ENCODE measurements at places on chromosomes 2 and 18. TPM values are rescaled to one million over a fixed set of nuclear protein-coding genes. Genes with fewer than 3 reads are reported as not detected.

DNA sequence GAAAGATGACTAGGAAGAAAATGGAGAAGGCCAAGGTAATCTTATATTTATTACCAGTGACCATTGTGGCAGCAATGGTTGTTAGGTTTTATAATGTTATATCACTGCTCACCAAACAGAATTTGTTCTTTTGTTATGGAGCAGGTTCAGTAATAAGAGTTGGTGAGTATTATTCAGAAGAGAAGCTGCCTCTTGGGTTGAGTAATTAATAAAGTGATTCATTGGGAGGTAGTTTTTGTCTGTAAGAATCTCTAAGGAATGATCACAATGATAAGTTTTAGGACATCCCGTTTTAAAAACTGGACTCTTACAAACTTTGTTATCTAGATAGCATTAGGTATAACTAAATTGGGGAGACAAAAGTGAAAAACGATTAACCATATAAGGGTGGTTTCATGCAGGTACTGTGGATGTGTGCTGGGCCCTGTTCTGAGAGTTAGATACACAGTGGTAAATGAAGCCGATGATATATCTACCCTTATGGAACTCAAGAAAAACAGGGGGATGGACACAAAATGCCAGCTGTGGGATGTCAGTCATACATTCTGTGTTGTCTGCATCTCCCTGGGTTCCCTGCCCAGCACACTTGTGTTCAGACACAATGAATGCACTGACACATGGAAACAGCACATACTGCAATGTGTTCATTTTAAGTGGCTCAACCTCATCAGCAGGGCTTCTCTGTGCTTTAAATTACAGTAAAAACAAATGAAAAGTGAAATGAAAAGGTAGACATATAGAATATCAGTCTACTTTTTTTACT, 7.5 kb downstream of the MAP4K4 start:
- no peak for DNase-seq

GRCh38 chr18:49949951-49950395, 136.6 kb upstream of the ACAA2 start:
- no peak for DNase-seq

DNA sequence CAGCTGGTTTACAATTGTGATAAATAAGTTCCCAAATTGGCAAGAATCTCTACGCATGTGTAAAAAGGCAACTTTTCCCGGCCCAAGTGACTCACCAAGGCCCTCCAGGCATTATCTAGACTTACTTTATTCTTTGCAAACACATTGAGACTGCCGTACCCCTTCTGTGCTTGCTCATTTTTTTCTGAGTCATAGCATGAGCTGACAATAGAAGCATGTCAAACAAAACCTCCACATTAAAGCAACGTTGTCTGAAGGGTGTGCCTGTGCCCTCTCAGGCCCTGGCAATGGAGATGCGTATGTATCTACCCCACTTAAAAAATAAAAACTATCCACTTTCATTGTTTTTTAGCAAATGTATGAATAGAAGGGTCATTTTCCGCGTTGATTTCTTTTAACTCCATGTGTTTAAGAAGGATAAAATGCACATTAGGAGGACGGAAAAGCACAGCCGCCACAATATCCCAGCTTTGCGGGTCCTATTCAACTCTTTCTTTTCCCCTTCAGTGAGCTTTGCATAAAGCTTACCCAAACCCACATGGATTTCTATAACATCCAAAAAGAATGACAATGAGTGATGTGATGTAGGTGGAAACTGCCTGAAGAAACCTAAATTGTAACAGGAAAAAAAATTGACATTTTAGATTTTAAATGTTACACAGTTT, 298.2 kb downstream of the CDCA7 start:
- DNase-seq, result peak; percentile 99

GPR39 gene
- 39.9 TPM for total RNA-seq

- no peak for DNase-seq
These were observed 1374.1 kb upstream of the NXPH2 start for GRCh38 chr2:140154271-140154670.

DNA sequence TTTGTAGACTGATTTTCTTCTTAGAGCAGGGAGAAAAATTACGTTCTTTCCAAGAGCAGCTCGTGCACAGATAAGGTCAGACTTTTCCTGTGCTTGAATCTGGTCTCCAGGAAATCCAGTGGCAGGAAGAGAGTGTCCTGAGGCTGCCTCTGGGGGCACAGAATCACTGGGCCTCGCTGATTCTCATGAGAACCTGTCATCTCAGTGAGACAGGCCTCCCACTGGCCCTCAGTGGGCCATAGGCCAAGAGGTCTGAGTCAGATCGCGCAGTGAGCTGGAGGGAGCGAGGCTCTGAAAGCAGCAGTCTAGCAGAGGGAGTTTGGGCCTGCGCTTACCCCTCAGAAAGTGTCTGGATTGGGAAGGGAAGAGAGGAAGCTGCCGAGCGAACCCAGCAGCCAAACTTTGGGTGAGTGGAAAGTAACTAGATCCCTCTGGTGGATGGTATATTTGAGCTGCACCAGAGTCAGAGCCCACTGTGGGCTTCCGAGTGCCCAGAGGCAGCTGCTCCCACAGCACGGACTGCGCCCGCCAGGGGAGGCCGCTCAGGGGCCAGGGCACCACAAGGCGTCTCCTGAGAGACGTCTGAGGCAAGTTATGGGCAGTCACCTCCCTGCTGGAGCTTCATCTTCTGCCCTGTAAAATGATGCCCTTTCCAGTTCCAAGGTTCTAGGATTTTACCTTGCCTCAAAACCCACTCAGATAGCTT, 8.2 kb downstream of the GDF7 start:
- DNase-seq, result peak; percentile 88

GRCh38 chr2:62292190-62292589, 96.3 kb downstream of the B3GNT2 start:
- no peak for DNase-seq

SLC5A7 gene
- total RNA-seq, result not detected

- peak; percentile 54 for DNase-seq
These were observed 420.2 kb upstream of the CHST9 start for GRCh38 chr18:27605107-27605834.

HTRA2 gene
- total RNA-seq, result 70.3 TPM

C1QL2 gene
- total RNA-seq, result not detected

GMPPA gene
- 91.9 TPM for total RNA-seq

DNA sequence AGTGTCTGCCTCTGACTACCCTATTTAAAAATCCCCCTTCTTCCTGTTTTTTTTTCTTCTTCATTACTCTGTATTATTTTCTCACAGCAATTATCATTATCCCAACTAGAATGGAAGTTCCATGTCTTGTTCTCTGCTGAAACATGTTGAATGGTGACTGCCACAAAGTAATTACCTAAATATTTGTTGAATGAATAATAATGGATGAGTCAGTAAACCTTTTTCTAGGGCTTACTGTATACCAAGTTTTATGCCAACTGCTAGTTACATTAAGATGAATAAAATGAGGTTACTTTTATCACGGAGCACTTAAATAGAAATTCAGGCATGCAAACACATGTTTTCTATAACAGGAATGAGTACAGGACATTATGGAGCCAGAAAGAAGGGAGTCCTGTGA, 490.6 kb downstream of the THSD7B start:
- DNase-seq, result peak; percentile 59
